ENCODE measurements at places on chromosomes 7 and 10.

- DNase-seq = no peak
Measured at GRCh38 chr10:34528320-34528719, 286.8 kb downstream of the PARD3 start.

DNA sequence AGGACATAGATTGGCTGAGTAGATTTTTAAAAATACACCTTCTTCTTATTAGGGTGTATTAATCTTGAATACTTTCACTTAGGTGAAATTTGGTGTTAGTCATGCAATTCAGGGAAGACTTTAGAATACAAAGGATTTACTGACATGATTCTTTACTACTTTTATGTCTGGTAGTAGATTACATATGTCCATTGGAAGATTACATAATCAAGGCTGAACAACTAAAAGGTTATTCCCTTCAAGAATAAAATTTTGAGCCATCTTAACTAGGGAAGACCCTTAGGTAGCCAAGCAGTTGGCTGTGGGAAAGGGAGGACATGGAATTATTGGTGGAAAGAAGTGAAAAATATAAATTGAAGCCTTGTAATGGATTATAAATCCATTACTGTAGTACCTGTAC is 165.0 kb downstream of the ITGB1 start:
- no peak for DNase-seq

- DNase-seq = no peak
Measured at GRCh38 chr10:76420725-76421124, 989.3 kb downstream of the LRMDA start.

- no peak for DNase-seq
Measured at GRCh38 chr10:81872206-81872862, 2.7 kb upstream of the NRG3 start.

- no peak for DNase-seq
Measured at GRCh38 chr7:70480927-70481569, 650.9 kb upstream of the GALNT17 start.

DNA sequence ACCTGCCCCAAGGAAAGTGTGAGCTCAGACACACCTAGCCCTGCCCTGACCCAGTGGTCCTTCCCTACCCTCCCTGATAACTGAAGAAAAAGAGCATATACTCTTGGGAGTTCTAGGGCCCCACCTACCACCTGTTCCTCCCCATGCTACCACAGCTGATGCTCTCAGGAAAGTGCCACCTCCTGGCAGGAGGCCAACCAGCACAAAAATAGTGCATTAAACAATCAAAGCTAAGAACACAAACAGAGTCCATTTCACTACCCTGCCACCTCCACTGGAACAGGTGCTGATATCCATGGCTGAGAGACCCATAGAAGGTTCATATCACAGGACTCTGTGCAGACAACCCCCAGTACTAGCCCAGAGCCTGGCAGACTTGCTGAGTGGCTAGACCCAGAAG is 288.6 kb upstream of the PHF14 start:
- peak; percentile 22 for DNase-seq

DNA sequence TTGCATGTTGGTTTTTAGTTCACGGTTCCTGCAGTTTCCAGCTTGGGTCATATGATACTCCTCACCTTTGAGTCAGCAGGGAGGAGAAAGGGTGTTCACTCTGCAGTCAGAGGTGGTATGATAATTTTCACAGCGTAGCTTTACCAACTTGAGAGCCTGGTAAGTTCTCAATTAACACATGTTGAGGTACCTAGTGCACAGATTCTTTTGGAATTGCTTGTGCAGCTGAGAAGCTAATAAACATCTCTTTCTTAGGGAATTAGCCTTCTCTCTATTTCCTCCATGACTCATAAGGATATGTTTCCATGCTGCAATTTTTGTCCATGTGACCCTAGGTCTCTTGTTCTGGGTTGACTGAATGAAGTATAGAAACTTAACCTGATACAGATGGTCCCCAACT is 166.6 kb downstream of the KIF20B start:
- no peak for DNase-seq

- no peak for DNase-seq
Measured at GRCh38 chr10:132974249-132974796, 32.0 kb upstream of the CFAP46 start.

DNA sequence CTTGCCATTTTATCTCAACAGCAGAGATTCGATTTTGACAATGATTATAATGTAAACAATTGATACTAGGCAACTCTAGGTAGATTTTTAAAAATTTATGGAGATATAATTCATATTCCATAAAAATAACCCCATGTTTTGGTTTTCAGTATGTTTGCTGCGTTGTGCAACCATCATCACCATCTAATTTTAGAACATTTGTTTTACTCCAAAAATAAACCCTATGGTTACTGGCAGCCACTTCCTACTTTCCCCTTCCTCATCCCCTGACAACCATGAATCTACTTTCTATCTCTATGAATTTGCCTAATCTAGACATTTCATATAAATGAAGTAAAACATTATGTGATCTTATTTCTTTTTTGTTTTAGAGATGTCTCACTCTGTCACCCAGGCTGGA is 401.9 kb downstream of the THSD7A start:
- DNase-seq = no peak

DNA sequence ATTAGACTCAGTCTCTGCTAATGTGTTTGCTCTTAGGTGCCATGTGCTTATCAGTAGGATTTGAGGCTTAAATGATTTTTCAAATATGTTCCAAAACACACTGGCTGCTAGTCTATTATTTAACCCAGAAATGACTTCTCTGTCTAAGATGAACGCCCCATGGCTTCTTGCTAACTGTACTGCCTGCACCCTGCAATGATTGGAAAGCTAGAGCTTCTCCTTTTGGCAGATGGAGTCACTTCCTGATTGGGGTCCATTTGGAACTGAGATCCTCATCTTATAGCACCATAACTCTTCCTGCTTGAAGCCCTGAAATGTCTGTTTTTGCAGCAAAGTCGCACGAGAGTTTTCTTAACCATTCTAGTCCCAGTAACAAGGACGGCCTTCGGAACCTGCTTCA is 186.5 kb upstream of the ADO start:
- no peak for DNase-seq

- DNase-seq = no peak
Measured at GRCh38 chr10:123454987-123455386, 211.2 kb upstream of the GPR26 start.

DNA sequence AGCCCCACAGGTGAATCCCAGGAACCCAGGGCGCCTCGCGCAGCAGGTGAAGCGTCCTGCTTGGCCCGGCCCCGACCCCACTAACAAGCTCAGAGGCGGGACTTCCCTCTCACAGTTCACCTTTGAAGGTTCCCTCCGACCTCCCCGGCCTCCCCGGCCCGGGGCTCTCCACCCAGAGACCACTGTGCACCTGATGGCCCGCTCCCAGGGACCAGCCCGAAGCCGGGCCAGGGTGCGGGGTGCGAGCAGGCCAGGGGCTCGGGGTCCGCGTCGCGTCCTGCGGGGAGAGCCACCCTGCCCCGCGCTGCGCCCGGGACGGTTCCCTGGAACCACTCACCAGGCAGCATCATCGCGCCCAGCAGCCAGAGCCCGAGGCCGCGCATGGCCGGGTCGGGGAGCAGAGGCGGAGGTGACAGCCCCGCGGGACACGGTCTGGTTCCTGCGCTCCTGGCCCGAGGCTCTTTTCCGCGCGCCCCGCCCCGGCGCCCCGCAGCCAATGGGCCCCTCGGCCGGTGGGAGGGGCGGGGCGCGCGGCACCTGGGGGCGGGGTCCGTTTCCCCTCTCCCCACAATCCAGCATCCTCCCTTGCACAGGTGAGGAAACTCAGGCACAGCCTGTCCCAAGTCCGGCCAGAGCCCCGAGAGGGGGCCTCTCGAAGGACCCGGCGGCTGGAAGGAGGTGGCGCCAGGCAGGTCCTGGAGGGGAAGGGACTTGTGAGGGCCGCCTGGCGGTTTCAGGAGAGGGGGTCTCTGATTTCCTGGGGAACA is at the start of gene ADAM8:
ADAM8 (minus strand) TSS at position 434 of the 767 bp plus-strand sequence; CDS start at position 383, 51 bp downstream.
- no peak for DNase-seq

DNA sequence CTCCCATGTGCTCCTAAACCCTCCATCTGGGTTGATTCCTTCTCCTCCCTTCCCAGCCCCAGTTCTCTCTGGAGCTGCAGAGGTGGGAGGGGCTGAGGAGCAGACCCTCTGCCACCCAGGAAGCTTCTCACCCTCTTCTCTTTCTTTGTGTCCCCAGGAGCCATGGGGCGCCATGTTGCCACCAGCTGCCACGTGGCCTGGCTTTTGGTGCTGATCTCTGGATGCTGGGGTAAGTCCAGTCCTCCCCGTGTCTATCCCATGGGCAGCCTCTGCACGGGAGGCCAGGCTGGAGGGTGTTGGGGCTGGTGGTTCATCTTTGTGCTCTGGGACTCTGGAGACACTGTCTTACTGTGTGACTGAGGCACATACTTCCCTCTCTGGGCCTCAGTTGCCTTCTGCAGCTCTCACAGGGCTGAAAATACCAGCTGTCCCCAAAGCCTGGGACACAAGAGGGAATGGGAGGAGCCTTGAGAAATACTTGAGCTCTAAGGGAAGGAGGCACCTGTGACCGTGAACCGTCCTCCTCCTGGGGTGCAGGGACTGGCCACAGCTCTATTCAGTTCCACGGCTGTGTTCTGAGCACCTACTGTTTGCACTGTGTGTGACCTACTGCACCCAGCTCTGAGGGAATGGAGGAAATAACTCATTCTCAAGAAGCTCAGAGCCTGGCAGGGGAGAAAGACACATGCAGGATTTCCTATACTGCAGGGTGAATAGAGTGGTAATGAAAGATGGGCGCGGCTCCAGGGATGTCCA is 43.1 kb downstream of the CDH23 start:
- DNase-seq = no peak

DNA sequence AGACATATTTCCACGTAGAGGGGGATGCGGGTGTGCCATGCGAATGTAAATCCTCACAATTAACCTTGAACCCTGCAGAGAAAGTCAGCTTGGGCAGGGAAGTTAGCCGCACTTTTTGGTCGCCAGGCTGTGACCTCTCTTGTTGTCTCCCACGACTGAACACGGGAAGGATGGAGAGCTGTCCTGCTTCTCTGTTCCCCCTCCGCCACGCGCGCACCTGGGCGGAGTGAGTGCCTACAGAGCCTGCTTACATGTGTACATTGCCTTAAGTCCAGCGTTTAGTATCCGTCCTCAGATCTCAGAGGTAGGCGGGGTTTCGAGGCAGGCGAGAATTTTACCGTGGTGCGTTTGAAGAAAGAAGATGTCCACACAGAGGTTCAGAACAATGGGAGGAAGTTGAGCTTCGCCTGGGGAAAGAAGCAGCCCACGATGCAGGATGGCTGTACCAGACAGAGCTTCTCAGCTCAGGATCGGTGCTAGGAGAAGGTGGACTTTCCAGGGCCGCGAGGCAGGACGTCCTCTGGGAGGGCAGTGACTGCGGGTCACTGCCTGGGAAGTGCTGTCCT is 482 bp upstream of the ERCC6 start:
- no peak for DNase-seq

GRCh38 chr7:25187932-25188331 is 40.4 kb downstream of the NPVF start:
- no peak for DNase-seq

DNA sequence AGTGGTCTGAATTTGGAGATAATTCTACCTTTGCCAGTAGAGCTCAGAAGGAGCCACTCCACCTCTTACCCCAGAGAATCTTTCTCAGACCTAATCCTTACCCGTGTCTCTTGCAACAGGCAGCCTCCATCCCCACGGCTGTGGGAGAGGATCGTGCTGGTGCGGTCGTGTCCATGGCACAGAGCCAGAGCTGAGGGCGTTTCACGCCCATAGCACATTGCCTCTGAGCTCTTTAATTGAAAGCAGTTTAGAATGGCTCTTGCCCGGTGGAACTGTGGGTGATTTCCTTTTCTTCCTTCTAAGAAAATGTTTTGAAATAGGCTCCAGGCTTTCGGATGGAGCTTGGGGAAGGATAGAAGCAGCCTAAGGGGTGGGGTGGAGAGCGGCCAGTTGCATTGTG is 41.5 kb downstream of the PRF1 start:
- no peak for DNase-seq

GRCh38 chr10:84525120-84525806 is 196.9 kb downstream of the CCSER2 start:
- DNase-seq = no peak

DNA sequence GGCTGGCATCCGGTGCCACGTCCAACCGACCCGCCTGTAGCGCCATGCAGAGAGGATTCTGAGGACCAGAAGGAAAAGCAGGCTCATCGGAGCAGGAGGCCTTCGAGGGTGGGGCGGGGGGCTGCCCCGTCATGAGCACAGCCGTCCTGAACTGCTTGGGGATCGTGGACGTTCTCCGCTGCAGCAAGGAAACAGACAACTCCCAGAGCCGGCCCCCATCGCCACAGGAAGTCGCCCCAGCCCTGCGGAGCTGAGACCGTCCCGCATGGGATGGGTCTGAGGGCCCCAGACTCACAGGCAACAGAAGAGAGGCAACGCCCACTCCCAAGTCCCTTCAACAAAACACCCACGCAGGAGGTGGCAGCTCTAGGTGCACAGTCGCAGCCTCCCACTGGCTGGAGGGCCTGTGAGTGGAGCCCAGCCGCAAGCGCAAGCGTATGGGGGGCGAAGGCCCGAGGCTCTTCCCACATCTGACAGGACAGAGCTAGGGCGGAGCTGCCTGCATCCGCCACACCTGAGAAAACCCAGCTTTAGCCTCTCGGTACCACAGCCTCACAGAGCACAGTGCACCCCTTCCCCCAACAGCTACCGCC is 64.7 kb upstream of the TNRC18 start:
- DNase-seq = no peak

- no peak for DNase-seq
Measured at GRCh38 chr7:149800169-149800555, 26.8 kb upstream of the ZNF467 start.

DNA sequence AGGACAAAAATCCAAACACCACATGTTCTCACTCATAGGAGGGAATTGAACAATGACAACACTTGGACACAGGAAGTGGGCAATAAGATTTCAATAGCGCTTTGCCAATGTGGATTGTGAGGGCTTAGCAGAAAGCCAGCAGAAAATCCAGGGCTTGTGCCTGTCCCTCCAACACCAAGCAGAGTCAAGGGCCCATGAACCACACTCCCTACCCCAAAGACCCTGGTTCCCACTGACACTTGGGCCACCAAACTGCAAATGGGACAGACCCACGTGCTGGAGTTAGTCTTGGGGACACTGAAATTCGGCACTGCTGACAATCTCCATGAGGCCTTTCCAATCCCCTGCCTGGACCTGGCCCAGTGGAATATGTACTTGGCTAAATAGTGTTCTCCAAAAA is 67.0 kb downstream of the GRID1 start:
- DNase-seq = no peak

GRCh38 chr10:59805014-59805413 is 51.8 kb upstream of the MRLN start:
- DNase-seq = peak; percentile 27

DNA sequence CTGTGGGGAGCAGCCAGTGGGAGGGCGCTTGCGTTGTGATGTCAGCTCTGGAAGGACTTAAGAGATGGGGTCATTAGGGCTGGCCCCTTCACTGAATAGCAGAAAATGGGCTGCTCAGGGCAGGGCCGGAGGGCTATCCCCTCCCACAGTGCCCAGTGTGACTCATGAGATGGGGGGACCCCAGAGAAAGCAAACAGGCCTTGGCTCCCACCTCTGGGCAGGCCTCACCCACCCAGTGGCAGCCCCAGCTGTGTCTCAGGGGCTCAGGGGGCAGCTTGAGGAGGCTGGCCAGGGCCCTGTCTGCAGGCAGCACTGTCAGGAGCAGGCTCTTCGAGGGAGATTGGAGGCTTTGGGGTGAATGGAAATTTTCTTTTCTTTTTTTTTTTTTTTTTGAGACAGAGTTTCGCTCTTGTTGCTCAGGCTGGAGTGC is 168.3 kb downstream of the SLIT1 start:
- DNase-seq = no peak

- DNase-seq = no peak
Measured at GRCh38 chr10:89295597-89295996, 6.2 kb upstream of the IFIT2 start.

- no peak for DNase-seq
Measured at GRCh38 chr7:35596061-35596460, 98.9 kb downstream of the HERPUD2 start.

GRCh38 chr7:18399436-18400235 is 95.9 kb upstream of the HDAC9 start:
- no peak for DNase-seq

All from NCI-H1436 treated with DMSO at 0.1 percent for 48 hours (cell line).